ENCODE measurements at places on chromosomes 1 and 21. TPM values are rescaled to one million over a fixed set of nuclear protein-coding genes. Genes with fewer than 3 reads are reported as not detected.

DNA sequence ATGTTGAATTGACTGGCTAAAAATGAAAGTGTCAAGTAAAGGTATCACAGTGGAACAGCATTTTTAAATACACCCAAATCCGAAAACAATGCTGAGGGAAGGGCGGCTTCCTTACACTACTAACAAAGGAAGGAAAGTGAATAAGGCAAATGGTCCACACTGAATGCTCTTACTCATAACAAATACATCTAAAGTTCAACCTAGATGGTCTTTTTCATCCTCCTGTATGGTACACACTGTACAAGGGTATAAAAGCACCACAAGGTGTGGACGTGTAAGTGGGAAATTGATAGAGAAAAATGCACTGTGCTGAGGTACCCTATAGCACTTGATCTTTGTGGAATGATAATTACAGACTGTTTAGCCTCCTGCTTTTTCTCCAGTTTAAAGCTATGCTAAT, 7.1 kb upstream of the PALMD start:
- no peak for DNase-seq

- no peak for DNase-seq
Measured at GRCh38 chr1:172468296-172468695, 24.4 kb upstream of the PIGC start.

DNA sequence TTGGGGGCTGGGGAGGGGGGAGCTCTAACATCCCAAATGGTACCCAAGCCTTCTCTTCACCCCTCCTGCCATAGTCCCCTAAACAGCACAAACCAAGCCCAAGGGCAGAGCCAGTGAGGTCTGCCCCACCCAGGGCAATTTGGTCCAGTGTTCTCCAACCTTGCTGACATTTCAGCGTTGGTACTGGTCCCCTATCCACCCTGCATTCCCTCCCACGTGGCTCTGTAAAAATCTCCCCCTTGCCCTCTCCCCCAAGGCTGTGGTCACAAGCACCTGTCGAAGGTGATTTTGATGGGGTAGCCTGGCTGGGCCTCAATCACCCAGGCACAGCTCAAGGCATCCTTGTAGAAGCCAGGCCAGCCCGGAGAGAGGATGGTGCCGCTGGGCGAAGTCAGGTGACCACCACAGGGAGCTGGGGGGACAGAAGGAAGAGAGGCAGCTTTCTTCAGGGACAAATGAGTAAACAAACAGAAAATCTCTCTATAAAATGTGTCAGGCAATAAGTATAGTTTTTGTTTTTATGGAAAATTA, 137.5 kb upstream of the HMGB4 start:
- DNase-seq, result no peak

The RASSF5 gene
- 5.9 TPM for polyA plus RNA-seq

The GNG12 gene
- 39.3 TPM for polyA plus RNA-seq

The FCGR3B gene
- polyA plus RNA-seq, result 2.5 TPM

- peak; percentile 96 for DNase-seq
Measured at GRCh38 chr21:41121785-41122415, 46.1 kb upstream of the BACE2 start.

GRCh38 chr21:45265721-45266517, 21.8 kb downstream of the POFUT2 start:
- DNase-seq, result peak; percentile 12

DNA sequence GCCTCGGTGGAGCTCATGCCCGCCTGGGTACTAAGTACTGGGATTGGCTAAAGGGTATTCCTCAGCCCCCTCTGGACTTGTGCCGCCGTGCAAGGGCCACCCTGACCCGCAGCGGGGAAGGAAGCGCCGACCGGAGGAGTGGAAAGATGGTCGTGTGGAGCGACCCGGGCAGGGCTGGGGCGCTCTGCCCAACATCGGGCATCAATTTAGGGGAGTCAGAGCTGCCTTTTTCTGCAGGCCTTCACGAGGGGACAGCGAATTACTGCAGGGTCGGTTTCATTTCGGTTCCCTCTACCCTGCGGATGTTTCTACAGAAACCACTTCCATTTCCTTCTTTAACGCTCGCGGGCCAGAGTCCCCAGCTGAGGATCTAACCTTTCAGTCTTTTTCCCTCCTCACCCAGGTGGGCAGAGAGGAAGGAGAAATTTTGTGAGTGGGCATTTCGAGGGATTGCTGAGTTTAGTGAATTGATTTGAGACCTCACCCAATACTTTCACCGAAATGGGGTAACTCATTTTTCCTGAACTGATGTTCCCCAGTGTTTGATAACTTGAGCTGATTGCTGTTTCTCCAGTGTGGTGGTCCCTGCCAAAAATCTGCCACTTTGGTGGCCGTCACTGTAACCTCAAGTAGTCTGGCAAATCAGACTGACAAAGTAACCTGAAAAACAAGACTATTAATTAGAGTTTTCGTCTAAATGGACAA, 1.1 kb downstream of the TOR1AIP1 start:
- DNase-seq, result no peak

The TDRD10 gene
- 123 TPM for polyA plus RNA-seq

DNA sequence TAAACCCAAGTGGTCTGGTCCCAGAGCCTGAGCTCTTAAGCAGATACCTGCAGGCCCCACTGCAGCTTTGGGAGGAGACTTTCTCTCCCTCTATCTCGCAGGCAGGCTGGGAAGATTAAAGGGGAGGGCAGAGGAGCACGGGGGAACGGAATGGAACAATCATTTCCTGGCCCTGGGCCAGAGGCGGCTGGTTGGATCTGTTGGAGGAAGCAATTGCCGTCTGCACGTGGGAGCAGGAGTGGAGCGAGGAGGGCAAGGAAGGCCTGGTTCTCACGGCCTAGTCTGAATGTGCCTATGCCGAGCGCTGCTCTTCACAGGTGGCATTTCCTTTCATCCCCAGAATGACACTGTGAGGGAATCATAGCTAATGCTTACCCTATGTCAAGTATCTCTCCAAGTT, 23.7 kb downstream of the NKAIN1 start:
- DNase-seq, result peak; percentile 74

- DNase-seq, result no peak
Measured at GRCh38 chr1:62263006-62263813, 56.0 kb downstream of the KANK4 start.

DNA sequence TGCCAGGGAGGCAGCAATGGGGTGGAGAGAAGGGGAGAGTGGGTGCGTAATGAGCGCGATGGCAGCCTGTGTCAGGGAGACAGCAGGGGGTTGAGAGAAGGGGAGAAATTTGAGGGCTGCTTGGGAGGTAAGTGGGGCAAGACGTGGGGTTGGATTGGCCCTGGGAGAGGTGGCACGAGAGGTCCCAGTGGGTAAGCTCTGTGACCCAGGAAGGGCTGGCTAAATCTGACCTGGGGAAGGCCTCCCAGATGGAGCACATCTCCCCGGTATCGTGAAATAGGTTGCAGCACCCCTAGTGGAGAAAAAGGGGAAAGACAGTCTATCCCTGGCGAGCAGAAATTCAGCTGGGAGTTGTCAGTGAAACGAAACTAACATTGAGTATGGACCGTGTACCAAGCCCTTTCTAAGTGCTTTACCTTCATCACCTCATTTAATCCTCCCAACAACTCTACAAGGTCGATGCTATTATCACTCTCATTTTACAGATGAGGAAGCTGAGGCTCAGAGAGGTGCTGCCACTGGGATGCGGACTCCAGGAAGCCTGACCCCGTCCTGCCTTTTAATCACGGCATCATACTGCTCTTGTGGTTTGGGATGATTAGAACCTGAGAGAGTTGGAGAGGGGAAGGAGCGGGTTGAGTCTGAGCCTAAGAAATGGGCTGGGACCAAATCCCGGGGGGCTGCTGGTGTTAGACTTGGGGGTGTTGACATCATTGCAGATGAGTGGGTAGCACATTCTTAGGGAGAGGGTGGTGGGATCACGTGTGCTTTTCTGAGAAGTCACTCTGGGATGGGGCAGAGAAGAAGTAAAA, 56.6 kb upstream of the RPL11 start:
- peak; percentile 64 for DNase-seq

DNA sequence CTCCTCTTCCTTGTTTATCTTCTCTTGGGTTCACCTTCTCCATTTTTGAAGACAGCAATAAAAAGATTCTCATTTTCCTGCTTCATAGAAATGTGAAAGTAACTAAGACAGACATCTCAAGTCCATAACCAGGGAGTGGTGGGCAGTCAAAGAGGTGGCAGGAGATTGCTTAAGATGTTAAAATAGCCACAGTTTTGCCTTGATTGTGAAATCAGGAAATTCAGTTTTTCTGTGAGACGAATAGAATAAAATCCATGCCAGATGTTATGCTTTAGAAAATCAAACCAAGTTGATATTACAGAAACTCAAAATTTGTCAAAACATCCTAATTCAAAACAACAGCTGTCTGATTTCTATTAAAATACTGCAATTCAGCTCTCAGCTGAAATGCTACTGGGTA, 57.2 kb downstream of the TNN start:
- DNase-seq, result no peak

- no peak for DNase-seq
Measured at GRCh38 chr1:115456441-115456961, 118.5 kb upstream of the NGF start.

DNA sequence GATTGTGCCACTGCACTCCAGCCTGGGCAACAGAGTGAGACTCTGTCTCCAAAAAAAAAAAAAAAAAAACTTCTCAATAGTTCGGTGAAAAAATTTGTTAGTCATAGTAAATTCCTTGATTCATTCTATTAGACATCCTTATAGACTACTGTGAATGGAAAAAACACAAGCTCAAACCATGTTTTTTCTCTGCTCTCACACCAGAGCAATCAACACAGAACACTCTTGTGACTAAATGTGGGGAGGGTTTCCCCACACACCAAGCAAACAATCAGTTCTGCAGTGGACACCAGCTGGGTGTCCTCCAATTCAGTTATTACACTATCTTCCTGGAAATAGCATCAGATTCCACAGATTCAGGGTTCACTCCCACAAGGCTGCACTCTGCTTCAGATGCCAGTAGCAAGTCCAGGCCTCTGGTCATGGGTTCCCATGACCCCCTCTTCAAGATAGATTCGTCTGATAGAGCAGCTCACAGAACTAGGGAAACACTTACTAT, 69.1 kb upstream of the TEKT2 start:
- DNase-seq, result no peak

- peak; percentile 65 for DNase-seq
Measured at GRCh38 chr1:207698822-207699483, 52.9 kb upstream of the CD46 start.

GRCh38 chr1:204093781-204094180, 20.9 kb downstream of the SOX13 start:
- no peak for DNase-seq

The KRTAP10-7 gene
- not detected for polyA plus RNA-seq

DNA sequence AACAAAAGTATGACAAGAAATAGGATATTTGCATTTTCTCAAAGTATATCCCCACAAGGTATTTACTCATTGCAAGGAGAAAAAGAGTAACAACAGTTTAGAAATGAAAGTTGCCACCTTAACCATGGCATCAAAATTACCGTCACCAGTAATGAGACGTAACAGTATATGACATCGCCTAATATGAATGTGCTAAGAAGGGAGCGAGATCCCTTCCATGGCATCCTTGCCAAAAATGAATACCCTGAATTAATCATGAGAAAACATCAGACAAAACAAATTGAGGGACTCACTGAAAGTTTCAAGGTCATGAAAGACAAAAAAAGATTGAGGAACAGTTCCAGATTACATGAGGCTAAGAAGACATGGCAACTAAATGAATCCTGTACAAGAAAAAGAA, 78.9 kb upstream of the MROH9 start:
- no peak for DNase-seq

DNA sequence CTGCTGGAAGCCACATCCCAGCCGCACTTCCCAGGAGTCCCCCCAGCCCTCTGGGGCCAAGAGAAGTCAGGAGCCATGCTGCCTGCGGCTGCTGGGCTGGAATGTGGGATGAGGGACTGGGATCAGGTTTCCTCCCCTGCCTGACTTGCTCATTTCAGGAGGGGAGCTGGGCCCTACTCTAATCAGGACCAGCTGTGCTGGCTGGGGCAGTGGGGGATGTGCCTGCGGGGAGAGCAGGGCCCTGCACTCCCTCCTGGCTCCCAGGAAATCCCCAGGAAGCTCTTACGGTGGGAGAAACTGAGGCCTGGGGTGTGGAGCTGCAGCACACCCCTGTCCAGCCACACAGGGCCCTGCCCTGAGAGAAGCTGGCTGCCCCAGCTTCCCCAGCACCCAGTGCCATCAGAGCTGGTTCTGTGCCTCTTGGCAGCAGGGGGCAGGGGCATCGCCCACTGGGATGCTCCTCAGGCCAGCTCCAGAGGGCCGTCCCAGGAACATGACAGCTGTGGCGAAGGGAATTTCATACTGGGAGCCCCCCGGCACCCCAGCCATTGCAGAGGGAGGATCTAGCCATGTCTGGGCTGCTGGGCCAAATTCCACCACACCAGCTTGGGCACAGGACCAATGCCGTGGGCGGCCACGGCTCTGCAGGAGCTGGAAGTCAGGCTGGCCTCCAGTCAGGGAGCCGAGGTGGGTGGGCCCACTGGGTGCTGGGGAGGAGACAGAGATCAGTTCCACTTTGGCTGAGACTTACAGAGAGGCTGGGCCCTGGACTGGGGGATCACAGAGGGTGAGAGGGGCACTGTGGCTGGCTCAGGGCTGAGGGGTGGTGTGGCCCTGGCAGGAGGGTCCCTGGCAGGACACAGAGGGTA, 21.3 kb upstream of the PRSS38 start:
- DNase-seq, result peak; percentile 72

DNA sequence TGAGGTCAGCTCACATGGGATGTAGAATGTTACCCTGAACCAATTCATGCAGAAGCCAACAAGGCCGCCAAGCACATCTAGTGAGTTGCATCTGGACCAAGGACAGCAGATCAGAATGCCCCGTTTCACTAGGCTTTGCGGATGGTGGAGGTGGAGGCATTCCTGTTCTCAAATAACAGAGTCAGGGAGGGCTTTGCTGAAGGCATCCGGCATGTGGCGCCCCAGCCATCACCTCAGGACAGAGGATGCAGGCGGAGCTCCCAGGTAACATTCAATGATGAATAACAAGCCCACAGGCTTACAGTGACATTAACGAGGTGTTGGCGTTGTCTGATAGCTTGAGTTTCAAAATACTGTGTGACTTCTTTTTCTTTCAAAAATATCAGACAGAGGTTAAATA, 476.2 kb downstream of the CAMTA1 start:
- no peak for DNase-seq

DNA sequence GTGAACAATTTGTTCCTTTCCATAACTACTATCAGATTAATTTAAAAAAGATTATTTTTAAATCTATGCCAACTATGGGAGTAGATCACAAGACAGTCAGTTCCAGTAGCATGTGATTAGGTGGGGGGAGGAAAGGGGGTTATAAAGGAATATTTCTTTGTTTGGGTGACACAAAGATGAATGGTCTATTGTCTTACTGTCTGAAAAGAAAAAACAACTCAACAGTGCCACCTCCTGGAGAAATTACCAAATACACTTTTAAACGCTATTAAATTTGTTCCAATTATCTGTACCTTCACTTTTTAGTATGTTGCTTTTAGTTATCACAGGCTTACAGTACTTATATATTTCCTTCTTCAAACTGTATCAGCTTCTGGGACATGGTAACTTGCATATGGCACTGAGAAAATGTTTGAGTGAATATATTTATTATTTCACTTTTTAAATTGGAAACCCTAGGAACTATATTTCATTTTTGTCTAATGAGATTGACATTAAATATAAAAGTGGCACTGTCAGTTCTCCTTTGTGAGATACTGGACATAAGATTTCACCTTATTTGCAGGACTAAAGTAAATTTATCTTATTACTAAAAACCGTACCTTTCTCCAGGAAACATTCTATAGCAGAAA, 1.7 kb upstream of the SORT1 start:
- peak; percentile 46 for DNase-seq

The LRRC3 gene
- polyA plus RNA-seq, result 4.9 TPM

- DNase-seq, result no peak
Measured at GRCh38 chr1:159430985-159431384, 1.0 kb upstream of the OR10J4 start.
